Natural killer cell (primary cell): ENCODE measurements at places on chromosomes 5 and 9. TPM values are rescaled to one million over a fixed set of nuclear protein-coding genes. Genes with fewer than 3 reads are reported as not detected.

- DNase-seq, result no peak
Observed at GRCh38 chr5:157926977-157927376, 68.0 kb upstream of the CLINT1 start.

- no peak for DNase-seq
Observed at GRCh38 chr9:99006511-99006910, 62.8 kb downstream of the COL15A1 start.

The IFNA10 gene
- not detected for total RNA-seq

The PCDHGA4 gene
- 0.30 TPM for total RNA-seq

The MIER3 gene
- total RNA-seq, result 29.0 TPM

The PPP2R2B gene
- total RNA-seq, result 68.3 TPM
